Cardiac septum (tissue), 1 donor: ENCODE measurements at places on chromosomes 16 and 17.
A peak's percentile ranks its signal among the peaks of the same experiment; 100 is the strongest.

GRCh38 chr16:13634959-13635358 lies 285.0 kb upstream of the ERCC4 start:
- DNase-seq: no peak

DNA sequence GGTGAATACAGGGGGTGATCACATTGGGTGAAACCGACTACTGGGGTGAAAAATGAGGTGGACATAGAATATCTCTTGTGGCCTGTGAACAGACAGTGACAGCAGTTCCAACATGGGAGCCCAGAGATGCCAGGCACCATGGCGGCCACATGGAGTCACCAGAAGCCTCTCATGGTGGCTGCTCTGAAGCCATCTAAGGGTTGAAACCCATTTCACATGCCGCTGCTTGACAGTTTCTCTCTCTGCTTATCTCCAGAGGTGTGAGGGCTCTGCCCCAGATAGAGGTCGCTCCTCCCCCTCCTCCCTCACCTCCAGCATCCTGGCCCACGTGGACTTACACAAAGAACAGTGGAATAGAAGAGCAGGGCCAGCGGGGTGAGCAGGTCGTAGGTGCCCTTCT lies 37.9 kb upstream of the PIK3R6 start:
- DNase-seq: peak; percentile 31

DNA sequence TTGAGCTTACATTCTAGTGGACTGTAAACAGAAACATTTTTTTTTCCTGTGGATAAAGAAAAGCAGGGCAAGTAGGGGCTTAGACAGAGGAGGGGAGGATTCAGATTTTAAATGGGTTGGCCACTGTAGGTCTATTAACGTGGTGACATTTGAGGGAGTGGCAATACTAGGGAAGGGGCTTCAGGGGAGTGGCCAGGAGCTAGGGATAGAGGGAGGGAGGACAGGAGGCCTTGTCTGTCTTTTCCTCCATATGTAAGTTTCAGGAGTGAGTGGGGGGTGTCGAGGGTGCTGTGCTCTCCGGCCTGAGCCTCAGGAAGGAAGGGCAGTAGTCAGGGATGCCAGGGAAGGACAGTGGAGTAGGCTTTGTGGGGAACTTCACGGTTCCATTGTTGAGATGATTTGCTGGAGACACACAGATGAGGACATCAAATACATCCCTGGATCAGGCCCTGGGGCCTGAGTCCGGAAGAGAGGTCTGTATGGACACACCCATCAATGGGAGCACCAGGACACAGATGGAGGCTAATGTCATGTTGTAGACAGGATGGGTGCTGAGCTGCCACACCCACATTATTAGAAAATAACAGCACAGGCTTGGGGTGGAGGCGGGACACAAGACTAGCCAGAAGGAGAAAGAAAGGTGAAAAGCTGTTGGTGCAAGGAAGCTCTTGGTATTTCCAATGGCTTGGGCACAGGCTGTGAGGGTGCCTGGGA lies 6.5 kb upstream of the HBM start:
- DNase-seq: no peak

DNA sequence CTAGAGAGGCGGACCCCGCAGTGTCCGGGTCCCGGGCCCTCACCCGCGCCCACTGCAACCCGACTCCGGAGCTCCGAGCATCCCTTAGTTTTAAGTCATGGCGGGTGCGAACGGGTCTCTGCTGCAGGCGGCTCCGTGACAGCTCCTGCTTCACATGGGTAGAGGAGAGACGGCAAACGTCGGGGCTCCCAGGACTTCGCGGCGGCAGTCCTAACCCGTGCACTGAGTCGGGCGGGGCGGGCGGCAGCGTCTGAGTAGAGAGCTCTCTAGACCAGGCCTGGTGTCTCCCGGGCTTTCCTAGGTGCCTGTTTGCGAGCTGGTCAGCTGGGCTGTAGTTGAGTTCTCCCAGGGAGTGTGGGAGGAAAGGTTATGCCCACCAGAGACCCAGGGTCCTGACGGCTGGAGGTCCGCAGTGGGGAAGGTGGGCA lies 345 bp downstream of the TSC2 start:
- no peak for DNase-seq

DNA sequence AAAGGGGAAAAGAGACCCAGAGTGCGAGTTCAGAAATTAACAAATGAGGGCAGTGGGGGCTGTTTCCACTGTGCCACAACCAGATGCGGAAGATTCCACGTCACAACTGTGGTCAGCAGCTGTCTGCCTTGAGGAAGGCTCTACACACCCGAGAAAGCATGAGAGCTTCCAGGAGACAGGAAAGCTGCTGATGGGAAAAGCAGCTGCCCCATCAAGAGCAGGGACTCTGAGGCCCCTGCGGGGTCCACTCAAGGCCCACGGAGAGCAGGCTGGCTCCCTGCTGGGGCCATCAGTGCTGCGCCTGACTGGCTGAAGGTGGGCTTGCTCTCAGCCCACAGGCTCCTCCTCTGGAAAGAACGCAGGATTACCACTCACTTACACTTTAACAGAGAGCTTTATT lies 14.8 kb upstream of the TRAP1 start:
- no peak for DNase-seq

DNA sequence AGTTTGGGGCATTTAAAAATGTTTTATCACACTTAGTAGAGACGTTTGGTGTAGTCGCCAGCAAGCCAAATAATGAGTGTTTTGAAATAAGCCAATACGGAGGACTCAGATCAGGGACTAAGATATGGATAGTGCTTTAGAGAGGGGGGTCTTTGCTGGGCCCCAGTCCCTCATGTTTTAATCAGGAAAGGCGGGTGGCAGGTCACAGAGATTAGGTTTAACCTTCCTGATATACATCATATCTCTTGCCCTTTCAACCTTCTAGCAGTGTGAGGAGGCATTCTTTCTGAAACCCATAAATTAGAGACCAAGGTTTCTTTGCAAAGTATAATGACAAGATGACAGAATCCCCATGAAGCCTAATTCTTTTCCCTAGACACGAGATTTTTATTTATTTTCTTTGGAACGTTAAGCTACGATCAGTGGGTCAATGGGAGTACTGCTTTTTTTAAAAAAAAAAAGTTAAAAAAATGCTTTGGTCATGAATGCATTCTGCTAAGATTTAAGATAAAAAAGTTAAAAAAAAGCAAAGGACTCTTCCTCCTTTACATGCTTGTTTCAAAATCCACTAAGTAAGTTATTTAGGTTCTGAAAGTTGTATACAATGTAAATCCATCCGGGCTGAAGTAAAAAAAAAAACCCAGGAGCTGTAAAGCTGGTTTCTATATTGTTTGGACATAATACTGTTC lies 572.1 kb upstream of the SALL1 start:
- no peak for DNase-seq

DNA sequence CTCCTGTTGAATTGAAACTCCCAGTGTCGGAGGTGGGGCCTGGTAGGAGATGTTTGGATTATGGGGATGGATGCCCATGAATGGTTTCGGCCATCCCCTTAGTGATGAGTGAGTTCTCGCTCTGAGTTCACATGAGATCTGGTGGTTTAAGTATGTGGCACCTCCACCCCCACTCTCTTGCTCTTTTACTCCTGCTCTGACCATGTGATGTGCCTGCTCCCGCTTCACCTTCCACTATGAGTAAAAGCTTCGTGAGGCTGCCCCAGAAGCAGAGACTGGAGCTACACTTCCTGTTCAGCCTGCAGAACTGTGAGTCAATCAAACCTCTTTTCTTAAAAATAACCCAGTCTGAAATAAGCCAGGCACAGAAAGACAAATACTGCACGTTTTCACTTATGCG lies 512.4 kb downstream of the HS3ST4 start:
- no peak for DNase-seq

GRCh38 chr17:47733047-47733673 lies at the start of gene TBX21:
TSS of gene TBX21 (plus strand) at chr17:47733236. CDS start at chr17:47733455, 219 bp downstream.
- peak; percentile 79 for DNase-seq

DNA sequence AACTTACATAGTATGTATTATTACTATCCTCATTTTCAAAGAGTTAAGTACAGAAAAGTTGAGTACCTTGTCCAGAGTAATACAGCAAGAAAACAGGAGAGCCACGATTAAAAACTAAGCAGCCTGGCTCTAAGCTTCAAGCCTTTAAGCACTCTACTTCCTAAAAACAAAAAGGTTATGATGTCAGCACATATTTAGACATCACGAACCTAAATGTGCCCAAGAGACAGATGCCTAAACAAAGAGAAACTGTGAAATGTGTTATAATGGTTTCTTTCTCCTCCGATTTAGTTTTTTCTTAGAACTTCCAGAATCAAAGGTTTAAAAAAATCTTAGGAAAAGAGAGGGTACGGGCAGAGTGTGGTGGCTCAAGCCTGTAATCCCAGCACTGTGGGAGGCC lies 151.0 kb downstream of the VPS53 start:
- DNase-seq: no peak

DNA sequence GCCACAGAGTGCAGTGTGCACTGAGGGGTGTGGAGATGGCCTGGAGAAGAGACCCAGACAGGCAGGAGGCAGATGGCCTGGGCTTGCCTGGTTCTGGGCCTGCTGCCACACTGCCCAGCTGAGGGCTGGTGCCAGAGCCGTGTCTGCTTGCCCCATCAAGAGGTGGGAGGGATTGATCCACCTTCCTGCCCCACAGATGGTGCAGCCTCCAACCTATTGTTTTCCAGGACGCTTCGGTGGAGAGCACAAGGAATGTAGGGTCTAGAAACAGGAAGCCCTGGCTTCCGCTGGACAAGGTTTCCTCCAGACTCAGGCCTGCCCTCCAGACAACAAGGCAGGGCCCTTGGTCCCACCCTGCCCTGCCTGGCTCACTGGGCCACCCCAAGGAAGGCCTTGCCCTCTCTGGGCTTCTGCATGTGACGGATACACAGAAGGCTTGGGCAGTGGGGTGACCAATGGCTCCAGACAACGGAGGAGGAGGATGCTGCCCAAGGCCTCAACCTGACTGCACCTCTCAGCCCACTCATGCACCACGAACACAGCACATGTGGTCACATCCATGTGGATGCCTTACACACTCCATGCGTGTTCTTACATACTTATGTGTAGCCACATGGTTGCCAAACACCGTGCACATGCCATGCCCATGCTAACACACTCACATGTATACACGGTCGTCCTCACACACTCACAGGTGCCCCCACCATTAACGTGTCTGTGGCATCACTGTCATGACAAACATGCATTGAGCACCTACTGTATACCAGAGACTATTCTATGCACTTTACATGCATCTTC lies 6.5 kb upstream of the CDH5 start:
- peak; percentile 83 for DNase-seq

DNA sequence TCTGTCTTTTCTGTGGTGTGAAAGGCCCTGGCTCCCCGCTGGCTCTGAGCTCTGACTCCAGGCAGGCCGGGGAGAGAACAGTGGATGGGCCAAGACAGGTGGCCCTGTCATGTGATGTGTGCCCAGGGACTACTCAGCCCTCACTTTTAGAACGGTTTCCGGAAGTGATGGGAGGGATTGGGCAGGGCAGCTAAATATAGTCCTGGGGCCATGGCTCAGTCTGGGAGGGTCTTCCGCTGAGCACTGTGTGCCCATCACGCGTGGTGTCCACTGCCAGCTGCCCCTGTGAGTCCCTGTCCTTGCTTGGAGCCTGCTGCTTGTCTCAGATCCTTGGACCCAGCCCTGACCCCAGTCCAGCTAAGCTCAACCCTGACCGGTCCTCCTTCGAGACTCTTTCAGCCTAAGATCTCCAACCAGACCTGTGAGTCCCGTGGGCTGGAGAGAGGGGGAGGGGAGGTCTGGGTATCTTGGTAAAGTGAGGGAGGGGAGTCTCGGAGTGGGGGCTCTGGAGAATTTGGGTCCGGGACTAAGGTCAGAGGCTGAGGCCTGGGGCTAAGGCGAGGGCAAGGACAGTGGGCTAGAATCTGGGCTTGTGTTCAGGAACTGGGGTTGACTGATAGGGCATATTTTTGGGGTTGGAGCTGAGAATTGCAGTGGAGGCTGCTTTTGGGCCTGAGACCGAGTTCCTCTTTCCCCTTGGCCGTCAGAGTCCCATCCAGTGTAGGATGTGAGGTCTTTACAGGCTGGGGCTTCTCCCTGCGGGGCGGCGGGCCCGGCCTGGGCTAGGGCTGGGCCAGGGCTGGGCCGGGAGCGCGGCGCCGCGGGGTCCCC lies at the start of gene TRIM72:
Gene TRIM72, plus strand, starts transcription at position 243 of the 831 bp plus-strand sequence. CDS start 620 bp downstream, outside the sequence.
- DNase-seq: no peak

DNA sequence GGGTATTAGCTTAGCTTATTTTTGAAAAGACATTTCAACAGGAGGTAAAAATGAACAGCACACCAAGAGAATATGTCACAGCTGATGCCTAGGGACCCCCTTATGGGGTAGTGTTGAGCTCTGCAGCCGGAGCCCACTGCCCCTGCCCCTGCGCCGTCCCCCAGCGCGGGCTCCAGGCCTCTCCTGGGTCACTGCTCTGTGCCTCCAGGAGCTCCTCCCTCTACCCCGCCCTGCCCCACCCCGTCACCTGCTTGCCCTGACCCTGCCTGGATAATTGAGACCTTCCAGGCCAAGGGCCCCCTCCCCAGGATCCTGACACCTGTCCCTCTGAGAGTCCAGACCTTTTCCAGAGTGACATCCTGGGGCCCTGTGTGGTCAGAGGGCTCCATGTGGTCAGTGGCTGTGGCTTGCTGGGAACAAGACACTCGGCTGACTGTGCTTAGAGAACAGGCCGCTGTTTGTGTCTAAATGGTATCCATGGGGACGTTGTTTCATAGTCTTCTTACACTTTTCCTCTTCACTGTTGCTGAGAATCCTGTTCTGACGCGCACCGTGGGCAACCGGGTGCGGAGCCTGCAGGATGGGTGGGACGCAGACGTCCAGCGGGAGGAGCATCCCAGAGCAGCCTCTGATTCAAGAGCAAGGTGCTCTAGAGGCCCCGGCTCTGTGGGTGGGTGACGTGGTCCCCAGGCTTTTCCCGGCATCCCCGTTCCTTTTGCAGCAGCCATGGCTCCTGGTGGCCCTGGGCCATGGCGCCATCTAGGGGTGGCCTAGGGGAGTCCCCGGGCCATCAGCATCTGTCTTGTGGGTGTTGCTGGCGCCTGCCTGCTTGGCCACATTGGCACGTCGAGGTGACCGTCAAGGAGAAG lies 20.0 kb upstream of the WFIKKN1 start:
- DNase-seq: no peak

- DNase-seq: peak; percentile 75
Measured at GRCh38 chr16:4692460-4693295, 684 bp upstream of the NUDT16L1 start.

DNA sequence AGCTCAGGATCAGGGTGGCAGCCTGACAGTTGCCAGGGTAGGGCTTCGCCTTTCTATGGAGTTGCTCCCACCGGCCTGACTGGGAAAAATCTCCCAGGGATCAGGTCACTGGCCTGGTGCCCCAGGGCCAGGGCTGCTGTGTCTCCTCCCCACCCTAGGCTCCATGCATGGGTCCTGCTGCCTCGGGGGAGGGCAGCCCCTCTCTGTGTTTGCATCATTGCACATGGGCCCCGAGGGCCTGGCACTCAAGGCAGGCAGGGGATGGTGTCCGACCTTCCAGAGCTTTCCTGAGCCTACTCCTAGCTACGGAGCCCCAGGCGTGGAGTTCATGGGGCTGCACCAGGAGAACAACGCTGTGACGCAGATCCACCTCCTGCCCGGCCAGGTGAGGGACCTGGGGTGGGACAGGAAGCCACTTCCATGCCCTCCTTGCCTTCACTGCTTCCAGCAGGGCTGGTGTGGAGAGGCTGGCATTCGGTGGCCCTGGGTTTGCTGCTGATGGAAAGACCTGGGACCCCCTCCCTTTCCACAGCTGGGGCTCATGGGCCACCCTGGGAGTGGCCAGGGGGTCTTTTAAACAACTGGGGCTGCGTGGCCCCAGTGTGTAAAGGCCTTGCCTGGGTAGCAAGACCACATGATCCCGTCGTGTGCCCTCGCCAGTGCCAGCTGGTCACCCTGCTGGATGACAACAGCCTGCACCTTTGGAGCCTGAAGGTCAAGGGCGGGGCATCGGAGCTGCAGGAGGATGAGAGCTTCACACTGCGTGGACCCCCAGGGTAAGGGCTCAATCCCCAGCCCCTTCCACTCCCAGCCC lies 29.5 kb upstream of the MYO15B start:
- DNase-seq: no peak
